ENCODE measurements at places on chromosomes 6 and 20.

GRCh38 chr6:130906736-130907381 is 79.7 kb downstream of the SMLR1 start:
- DNase-seq: no peak

- DNase-seq: peak; percentile 86
Measured at GRCh38 chr6:11632231-11632630, 94.7 kb downstream of the TMEM170B start.

- DNase-seq: no peak
Measured at GRCh38 chr6:47078991-47079390, 36.9 kb upstream of the ADGRF1 start.

- peak; percentile 74 for DNase-seq
Measured at GRCh38 chr20:23622839-23623343, 14.9 kb downstream of the CST3 start.

GRCh38 chr6:72218125-72218524 is 331.8 kb downstream of the RIMS1 start:
- DNase-seq: peak; percentile 32

DNA sequence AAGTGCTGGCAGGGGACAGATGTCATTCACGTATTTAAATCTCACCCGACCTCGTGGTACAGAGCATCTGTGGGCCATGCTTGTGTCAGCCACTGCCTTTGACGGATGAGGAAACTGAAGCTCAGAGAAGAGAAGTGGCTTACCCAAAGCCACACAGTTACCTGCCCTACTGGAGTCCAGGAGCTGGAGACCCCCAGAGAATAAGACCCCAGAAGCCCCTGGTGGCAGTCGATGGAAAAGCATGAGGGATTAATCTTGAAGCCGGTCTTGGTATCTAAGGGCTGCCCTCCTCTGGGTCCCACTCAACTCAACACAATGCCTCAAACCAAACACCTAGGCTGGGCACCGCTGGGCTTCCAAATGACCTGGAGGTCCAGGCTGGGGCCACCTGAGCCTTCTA is 83.1 kb downstream of the GRM4 start:
- DNase-seq: no peak

DNA sequence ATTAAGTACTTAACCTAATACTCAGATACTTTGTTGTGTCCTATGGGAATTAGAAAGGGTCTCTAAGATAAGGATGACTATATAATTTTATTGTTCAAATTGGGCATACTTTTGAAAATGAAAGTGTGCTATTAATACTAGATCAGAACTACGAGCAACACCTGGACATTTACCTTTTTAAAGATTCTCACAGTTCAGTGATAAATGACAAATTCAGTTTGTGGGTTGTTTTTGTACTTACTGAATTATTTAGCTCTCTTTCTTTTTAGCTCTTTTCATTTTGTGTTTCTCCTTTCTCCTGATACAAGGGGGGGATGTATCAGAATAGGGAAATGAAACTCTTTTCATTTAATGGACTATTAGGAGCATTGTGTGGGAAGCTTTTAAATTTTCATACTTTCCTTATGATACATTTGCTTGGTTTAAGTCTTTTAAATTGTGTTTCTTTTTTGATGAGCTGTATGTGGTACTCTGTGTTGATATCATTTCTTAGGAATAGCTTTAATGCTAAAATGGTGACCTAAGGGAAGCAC is 47.5 kb downstream of the PHF3 start:
- DNase-seq: no peak

- DNase-seq: no peak
Measured at GRCh38 chr6:159880412-159880975, 10.3 kb upstream of the MAS1 start.

DNA sequence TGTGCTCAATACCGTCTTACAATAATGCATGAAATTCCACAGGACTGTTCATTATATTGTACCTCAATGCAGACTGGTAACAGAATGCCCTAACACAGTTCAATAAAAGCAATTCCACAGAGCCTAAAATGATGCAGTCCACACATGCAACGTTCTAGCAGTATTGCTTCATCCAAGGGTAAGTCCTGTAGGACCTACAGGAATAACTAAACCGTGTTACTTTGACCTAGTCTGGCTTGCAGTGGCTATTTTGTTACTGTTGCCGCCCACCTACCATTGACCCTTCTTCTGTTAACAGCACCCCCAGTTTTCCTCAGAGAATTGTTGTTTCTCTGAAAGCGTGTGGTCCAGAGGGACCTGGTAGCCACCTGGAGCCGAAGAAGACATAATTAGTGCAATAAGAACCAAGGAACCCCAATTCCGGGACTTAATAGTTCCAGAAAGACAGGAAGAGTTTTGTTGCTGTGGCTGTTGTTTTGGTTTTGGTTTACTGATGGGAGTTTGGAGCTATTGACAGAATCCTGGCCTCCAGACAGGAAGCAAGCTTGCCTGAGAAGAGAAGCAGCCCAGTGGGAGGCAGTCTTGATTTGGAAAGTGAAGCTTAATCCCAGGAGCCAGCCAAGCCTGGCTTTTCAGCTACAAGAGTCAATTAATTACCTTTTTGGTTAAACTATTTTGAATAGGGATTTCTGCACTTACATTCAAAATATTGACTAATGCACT is 91.3 kb downstream of the FRK start:
- no peak for DNase-seq

GRCh38 chr6:69719602-69720193 is 77.1 kb downstream of the LMBRD1 start:
- no peak for DNase-seq

- no peak for DNase-seq
Measured at GRCh38 chr20:10318291-10319024, 99.8 kb downstream of the SNAP25 start.

- no peak for DNase-seq
Measured at GRCh38 chr20:34863421-34863965, 9.2 kb downstream of the GGT7 start.

GRCh38 chr20:50652702-50653294 is 38.5 kb downstream of the RIPOR3 start:
- no peak for DNase-seq

DNA sequence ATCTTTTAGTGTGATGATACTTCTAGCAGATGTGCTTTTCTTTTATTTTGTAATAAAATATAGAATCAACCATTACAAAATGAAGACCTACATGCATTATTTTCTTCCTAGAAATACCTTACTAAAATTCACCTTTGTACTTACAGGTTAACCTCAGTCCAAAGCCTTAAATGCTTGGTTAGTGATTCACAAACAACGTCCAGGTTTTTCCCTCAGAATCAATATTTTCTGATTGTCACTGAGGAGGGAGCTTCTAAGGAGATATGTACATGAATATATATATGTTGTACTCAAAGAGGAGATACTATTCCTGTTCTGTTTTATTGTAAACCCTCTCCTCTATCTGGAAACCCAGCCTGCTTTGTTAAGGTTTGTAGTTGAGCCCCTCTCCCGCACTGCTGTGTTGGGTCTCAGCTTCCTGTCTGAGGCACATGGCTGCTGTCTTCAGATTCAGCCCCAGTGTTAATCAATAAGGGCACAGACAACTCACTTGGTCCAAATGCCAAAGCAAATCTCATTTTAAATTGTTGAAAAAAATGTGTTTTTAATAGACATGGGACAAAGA is 33.9 kb upstream of the HS3ST5 start:
- DNase-seq: no peak

DNA sequence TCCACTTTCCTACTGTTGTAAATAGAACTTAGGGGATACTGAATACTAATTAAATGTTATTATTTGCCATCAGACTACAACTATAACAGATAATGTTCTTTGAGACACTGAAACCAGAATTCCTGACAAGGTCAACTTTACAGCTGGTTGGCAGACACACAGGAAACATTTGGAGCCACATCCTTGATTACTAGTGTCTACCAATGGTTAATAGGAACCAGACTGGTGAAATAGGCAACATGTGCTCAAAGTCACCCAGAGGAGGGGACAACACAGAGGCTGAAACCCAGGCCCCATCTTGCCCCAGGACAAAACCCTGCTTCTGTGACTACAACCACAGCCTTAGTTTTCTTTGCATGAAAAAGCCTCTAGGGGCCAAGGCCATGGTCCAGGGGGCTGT is 47.8 kb upstream of the NT5E start:
- no peak for DNase-seq

DNA sequence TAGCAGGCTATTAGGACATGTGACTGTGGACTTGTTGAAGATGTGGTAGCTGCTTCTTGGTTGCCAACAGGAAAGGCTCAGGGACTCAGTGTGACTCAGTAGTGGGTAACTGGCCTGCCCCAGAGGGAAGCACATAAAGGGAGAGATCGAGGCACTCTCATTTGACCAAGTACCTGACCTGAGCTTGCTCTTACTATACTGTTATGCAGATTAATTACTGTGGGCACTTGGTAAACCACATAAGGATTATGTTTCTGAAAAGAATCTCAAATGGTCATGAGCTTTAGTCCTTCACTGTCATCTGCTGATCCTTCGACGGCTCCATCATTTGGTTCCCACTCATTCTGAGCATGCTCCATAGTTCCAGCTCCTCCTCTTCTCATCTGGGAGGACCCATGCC is 48.2 kb upstream of the RPL7L1 start:
- DNase-seq: no peak

DNA sequence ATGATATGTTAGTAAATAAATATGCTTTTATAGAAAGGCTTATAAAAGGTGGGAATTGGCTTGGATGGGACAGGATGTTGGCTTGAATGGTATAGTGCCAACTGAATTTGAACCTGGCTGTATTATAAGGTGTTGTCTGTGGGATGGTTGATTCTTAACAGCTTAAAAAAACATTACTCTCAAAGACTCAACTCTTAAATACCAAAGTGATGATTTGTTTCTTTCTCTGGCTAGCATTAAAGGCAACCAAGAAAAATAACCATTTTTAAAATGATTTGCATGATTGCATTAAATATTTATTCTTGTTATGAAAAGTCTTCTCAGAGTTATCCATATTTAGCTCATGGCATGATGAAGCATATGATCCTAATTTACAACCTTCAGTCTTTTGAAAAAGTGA is 216.2 kb downstream of the RIMS1 start:
- DNase-seq: no peak

DNA sequence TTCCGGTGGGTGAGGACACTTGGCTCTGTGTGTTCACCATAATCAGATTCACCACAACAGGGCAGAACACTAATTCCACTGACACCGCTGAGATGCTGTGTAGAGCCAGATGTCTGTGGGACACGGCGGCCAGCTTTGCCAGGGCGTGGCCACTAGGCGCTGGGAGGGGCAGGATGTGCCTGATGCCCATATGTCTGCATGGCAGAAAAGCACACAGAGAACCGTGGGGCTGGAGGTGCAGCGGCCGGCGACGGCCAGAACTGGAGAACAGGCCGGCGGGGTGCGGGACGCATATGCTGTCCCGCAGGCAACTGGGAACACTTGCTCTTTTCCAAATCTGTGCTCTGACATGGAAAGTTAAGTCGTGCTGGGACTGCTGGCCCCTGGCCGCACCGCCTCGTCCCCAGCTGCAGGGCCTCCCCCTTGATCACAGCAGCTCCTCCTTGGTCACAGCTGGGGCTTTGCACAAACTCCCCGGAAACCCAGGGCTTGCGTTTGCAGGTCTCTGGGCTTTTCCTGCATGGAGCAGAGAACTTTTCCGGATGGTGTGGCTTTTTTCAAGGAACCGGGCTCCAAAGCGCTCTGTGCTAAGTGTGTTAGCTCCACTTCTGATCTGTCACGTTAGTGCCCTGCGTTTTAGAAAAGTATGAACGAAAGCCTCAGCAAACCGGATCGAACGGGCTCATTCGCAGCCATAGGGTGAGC is 31.1 kb downstream of the NTSR1 start:
- no peak for DNase-seq

DNA sequence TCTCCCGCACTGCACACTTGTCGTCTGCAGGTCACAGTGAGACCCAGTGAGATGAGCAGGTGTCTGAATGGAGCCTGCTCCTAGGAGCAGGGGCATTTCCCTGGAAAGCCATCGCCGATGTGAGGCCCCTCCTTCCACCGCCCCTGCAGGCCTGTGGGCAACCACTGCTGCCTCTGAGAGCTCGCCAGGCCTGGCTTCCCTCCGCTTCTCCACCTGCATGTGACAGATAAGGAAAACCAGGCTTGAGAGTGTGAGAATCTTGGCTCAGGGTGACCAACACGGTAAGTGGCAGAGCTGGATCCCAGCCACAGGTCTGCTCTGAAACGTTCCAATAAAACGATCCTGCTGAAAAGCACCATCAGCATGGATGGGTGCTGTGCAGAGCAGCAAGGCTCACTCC is 332.8 kb downstream of the CDH4 start:
- DNase-seq: no peak

DNA sequence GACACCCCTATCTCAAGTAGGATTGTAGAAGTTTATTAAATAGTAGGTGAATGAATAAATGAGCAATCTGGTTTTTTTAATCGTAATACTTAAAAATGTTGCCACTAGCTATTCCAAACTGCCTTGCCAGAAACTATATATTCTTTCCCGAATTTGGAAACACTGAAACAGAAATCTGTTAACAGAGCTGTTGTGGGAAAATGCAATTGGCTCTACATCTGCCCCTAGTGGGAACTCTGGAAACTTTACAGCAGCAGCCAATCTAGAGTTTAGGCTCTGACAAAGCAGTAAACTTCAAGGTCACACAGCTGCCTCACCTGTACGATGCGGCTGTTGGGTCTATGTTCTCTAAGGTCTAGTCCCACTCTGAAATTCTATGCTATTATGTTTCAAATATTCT is 41.7 kb downstream of the SYNE1 start:
- DNase-seq: no peak

DNA sequence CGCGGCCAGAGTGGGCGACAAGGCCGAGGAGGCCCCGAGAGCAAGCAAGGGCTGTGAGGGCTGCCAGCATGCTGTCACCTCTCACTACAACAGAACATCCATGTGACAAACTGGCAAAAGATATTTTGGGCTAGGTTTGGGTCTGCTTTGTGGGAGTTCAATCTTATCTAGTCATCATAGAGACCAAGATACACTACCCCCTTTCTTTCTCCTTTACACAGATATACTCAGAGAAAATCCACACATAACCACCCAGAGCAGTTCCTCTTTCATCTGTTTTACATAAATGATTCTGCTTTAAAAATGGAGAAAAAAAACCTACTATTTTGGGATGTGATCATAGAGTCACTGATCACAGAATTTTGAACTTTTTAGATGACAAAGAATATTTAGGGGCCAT is 16.8 kb downstream of the SOX4 start:
- no peak for DNase-seq

Measured in LoVo (cell line).